Adipocyte (in vitro differentiated cells): ENCODE measurements at places on chromosomes 5 and 9.

DNA sequence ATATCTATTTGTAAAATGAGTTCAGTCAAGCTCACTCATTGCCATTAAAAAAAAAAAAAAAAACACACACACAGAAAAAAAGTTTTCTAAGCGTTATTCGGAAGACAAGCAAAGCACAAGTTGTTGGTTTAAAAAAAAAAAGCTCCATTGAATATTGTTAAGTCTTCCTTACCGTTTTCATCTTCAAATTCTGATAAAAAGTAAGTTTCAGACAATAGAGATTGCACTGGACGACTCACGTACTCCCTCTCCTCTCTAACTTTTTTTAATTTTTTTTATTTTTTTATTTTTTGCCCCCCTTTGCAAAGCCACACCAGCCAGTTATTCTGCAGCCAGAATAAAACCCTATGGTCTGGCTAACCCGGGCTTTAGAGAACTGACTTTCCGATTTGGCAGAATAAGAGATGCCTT lies 544 bp downstream of the ADAMTS6 start:
- peak; percentile 53 for DNase-seq

DNA sequence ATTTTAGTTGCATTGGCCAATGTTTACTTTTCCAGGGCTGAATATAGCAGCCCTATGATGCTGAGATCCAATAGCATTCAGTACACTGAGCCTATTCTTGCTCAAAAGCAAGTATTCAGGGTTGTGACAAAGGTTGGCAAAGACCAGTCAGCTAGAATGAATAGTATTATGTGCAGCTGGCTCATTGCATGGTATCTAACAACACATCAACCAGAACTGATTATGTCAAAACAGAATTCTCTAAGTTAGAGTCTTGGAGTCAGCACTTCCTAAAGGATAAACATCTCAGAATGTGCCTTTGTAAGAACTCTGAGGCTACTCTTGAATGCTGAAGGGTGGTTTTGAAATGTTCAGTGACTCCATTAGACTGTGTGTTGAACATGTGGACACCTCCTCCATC lies 774.5 kb upstream of the RGMB start:
- peak; percentile 78 for DNase-seq

DNA sequence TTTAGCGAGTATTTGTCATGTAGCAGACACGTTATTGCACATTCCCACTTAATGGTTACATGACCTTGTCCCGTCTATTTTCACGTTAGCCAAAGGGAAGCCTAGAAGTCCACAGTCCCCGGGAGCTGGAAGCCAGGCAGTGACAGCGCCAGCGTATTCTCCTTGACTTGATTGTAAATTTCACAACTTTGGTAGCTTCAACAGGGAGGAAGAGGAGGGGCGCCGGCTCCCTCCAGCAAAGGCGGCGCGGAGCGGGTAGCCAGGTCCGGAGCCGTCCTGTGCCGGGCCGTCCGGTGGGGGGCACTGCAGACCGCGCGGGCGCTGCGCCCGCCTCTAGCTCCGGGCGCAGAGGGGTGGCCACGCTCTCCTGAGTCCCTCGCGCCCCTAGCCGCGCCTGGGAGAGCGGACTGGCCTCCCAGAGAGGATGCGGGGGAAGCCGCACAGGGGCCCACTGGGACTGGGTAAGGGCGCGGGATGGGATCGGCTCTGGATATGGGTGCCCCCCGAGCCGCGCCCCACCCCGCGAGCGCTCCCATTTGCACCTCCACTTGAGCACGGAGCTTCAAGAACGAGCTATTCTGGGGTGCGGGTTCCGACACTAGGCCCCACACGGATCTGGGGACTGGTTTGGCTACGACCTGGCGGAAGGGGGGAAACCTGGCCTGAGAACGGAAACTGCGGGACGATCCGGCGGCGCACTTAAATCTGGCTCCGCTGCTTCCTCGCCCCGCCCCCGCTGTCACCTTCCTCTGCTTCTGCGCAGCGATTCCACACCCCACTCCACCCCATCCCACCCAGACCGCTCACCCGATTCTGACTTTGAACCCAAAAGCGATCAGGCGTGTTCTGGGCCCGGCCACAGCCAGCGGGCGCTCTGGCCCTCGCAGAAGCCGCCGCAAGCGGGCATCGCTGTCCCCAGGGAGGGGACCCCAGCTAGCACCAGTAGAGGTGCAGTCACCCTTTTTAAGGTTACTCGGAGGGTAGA lies 23.8 kb downstream of the KLF4 start:
- DNase-seq, result peak; percentile 90

DNA sequence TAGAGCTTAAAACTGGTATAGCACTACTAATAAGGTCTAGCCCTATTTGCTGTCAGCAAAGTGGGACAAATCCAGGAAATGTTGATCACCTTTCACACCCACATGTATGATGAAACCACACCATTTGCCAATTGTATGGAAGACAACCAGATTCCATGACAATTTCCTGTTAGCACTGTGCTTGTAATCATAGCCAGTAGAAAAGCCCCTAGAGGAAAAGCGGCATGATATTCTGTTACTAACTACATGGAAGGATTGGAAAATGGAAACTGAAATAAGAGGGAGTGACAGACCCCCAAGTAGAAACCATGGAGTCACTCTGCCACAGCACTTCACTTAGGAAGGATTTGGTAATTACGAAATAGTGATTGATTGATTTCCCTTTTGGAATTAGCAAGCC lies 923 bp downstream of the SPATA6L start:
- DNase-seq, result peak; percentile 37

GRCh38 chr5:11719888-11720481 lies 184.3 kb downstream of the CTNND2 start:
- DNase-seq, result peak; percentile 1

DNA sequence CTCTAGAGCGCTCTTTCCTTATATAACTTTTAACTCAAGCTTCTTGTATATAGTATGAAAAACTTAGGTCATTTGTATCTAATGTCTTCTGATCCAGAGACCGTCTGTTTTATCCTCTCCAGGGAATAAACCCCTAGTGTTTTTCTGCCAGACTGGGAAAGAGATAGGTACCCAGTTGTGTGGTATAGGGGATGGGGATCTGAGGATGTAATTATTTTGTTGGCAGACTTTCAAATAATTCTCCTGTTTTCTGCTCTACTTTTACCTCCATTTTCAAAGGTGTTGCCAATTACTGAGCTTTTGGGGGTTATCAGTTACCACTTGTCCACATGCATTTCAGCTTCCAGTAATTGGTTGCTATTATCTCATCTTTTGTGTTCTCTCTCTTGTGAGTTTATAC lies 17.9 kb downstream of the CCDC171 start:
- DNase-seq, result no peak

- DNase-seq, result no peak
These were observed 106.4 kb upstream of the CCNG1 start for GRCh38 chr5:163330723-163331668.

- DNase-seq, result no peak
These were observed 67.8 kb downstream of the ENTREP1 start for GRCh38 chr9:69392826-69393225.

- DNase-seq, result peak; percentile 42
These were observed 169.7 kb downstream of the C9orf50 start for GRCh38 chr9:129451089-129451656.

- no peak for DNase-seq
These were observed 19.6 kb upstream of the TIFAB start for GRCh38 chr5:135471726-135472125.

DNA sequence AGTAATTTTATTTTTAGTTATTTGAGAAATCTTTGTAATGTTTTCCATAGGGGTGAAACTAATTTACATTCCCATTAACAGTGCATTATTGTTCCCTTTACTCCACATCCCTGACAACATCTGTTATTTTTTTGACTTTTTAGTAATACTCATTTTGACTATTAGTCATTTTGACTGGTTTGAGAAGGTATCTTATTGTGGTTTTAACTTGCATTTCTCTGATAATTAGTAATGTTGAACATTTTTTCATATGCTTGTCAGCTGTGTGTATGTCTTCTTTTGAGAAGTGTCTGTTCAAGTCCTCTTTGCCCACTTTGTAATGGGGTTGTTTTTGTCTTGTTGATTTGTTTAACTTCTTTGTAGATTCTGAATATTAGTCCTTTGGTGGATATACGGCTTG lies 27.5 kb downstream of the CCDC152 start:
- DNase-seq, result no peak

GRCh38 chr5:72410688-72411295 lies 90.6 kb downstream of the PTCD2 start:
- DNase-seq, result peak; percentile 65

GRCh38 chr5:59038798-59039295 lies 456.0 kb downstream of the RAB3C start:
- DNase-seq, result peak; percentile 25

DNA sequence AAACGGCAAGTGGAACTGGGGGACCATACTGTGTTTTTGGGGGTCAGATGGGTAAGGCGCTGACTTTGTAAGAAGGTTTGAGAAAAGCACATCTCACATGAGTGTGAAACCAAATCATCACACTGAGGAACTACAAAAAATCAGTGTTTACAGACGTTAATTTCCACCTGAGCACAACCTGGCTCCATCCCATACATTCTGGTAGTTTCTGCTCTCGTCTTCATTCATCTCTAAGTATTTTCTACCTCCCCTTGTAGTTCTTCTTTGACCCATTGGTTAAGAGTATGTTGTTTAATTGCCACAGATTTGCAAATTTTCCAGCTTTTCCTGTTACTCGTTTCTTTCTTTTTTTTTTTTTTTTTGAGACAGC lies 8.9 kb upstream of the DPP7 start:
- DNase-seq, result no peak

DNA sequence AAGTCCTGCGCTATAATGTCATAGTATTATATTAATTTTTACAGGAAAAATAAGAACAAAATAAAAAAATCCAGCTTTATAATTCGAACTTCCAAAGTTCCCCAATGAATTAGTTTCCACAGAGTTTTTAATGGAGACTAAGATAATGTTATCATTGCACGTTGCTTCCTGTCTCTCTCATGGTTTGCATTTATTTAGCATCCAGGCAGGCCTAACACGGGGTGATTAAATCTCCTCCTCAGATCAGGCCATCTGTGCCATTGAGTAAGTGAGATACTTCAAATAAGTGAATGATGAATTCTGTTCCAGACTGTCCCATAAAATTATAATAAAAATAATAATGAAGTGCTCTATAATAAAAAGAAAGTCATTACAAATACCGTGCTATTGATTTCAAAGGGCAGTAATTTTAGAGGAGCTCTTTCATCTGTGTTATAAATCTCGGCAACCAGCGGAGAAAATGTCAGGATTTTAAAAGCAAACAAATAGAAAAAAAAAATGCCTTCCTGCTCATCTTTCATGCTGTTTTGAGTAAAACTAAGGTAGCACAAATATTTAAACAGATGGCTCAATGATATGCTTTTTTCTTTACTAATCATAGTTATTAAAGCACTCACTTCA lies 570.6 kb upstream of the ZNF608 start:
- DNase-seq, result no peak

DNA sequence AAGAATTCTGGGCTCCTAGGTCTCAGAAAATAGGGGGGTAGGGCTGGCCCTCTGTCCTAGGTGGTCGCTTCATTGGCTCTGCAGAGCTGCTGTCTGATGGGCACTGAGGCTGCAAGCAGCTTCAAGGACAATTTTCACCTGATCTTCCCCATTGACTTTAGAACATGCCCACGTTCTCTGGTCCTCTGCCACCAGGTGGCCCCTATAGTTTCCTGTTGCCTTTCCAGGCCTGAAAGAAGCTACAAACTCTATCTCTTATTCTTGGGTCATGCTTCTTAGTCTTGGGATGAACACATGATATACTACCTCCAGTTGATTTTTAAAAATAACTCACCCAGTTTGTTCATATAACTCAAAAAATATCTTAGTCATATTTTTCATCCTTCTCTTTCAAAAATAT lies 26.3 kb downstream of the SPZ1 start:
- peak; percentile 2 for DNase-seq

GRCh38 chr9:38041564-38042243 lies 27.3 kb downstream of the SHB start:
- DNase-seq, result no peak

DNA sequence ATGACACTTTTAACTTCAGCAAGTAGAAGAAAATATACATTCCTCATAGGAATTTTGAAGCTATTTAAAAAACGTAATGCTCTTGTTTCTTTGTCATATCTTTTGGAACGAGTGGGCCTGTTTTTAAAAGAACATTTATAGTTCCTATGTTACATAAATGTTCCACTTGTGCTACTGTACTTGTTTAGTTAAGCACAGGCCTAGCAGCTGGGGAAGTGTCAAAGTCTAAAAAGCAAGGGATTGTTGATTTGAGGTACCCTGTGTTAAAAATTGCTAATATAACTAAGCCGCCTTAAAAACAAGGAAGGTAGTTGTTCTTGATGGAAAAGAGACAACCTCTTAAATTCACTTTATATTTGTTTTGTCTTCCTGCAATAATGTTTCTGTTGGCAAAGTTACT lies 27.2 kb upstream of the ELL2 start:
- DNase-seq, result no peak

DNA sequence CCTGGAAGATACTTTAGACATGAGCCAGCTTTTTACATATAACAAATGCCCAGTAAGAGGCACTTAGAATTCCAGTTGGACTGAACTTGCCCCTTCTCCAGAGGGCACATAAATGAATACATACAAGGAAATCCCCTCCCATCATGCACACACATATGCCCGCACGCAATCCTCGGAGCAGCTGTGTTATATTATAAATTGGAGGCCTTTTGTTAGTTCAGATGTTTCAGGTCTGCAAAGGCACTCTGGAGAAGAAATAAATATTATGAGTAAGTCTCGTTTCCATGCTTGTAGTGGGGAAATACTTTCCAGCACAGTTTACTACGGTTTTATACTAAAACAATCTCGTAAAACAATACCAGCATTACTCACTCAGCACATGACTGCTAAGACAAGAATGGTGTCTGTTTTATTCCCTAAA lies 17.6 kb upstream of the MUSK start:
- peak; percentile 97 for DNase-seq

DNA sequence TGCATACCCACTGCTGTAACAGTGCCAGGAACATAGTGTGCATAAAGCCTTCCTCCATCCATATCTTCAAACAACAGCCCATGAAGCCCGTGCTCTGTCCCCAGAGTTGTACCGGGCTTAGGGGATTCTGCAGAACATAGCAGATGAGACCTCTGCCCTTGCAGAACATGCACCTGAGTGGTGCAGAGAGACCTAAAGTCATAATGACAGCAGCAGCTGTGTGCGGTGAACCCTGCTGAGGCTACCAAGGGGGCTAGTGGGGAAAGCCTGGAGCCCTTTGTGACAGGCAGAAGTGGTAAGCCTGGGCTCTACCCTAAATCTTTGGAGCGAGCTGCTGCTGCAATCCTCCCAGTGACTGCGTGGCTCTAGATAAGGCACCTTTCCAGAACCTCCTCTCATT lies 32.2 kb upstream of the BRD3 start:
- DNase-seq, result no peak
